H9 (cell line): ENCODE measurements at places on chromosomes 7 and 10. TPM values are rescaled to one million over a fixed set of nuclear protein-coding genes. Genes with fewer than 3 reads are reported as not detected.

DNA sequence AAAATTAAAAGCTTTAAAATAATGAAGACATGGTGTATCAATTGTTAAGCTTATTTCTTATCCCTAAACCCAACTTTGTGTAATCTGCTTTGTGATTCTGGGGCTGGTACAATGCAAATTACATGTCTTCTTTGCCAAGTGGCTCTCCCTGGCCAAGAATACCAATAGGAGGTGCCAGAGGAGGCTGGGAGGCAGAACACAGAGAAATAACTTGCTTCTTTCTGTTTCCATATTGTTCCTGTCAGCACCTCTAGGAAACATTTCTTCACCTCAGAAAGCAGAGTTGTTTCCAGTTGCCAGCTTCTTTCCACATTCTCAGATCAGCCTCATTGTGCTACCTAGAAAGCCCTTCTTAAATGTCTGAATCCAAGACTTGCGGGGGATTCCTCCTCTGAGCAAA, 174.4 kb downstream of the MDFIC start:
- H3K27me3 ChIP-seq: no peaks in the 10 kb centered on the region
- H3K27ac ChIP-seq: no peak overlapping the region
- no peak for DNase-seq
- H3K4me1 ChIP-seq: no peaks in the 10 kb centered on the region
- H3K36me3 ChIP-seq: no peaks in the 10 kb centered on the region

GRCh38 chr7:138126928-138127327, 50.7 kb downstream of the AKR1D1 start:
- no peak for DNase-seq
- H3K27ac ChIP-seq: no peak overlapping the region
- peaks cover 2% of the 10 kb centered on the region; the same call in 1 of the 2 replicates for H3K4me1 ChIP-seq
- H3K4me3 ChIP-seq: no peak overlapping the region

GRCh38 chr7:29192811-29193210, 1.8 kb upstream of the CHN2 start:
- no peaks in the 10 kb centered on the region for H3K36me3 ChIP-seq
- peaks cover 29% of the 10 kb centered on the region; the same call in 1 of the 2 replicates for H3K27me3 ChIP-seq
- no peak overlapping the region for H3K4me3 ChIP-seq
- DNase-seq: no peak

NPFFR1 gene
- not detected in 2 replicates for total RNA-seq

GRCh38 chr10:113232928-113233511, 283.0 kb downstream of the TCF7L2 start:
- H3K4me1 ChIP-seq: no peaks in the 10 kb centered on the region
- H3K27ac ChIP-seq: no peak overlapping the region
- DNase-seq: no peak
- H3K27me3 ChIP-seq: no peaks in the 10 kb centered on the region
- no peaks in the 10 kb centered on the region for H3K36me3 ChIP-seq

- H3K27ac ChIP-seq: no peak overlapping the region
- DNase-seq: peak; percentile 55
- peaks cover 7% of the 10 kb centered on the region; the same call in 1 of the 2 replicates for H3K4me1 ChIP-seq
- H3K4me3 ChIP-seq: peak overlapping the region; percentile 63
These were observed 1.8 kb upstream of the GAD2 start for GRCh38 chr10:26214551-26215395.

DIP2C gene
- 7.6 and 7.9 TPM in 2 replicates for total RNA-seq

DNA sequence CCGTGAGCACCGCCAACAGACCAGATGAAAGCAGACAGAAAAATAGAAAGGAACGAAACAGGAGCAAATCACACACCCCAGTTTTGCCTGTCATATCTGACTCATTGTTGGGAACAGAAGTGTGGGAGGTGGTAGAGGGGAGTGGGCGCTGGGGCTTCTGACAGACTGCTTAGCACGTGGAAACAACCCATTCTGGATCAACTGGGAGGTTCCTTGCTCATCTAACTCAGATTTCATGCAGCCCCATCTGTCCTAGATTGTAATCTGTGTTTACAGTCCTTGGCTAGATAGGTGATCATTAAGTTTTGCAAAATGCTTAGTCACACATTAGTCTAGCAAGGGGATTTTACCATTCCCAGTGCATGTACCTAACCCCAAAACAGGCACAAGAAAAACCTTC, 154.1 kb downstream of the NRP1 start:
- peaks cover 2% of the 10 kb centered on the region; the same call in 1 of the 2 replicates for H3K4me1 ChIP-seq
- H3K4me3 ChIP-seq: no peak overlapping the region
- no peak for DNase-seq
- H3K27ac ChIP-seq: no peak overlapping the region
- H3K36me3 ChIP-seq: no peaks in the 10 kb centered on the region

DNA sequence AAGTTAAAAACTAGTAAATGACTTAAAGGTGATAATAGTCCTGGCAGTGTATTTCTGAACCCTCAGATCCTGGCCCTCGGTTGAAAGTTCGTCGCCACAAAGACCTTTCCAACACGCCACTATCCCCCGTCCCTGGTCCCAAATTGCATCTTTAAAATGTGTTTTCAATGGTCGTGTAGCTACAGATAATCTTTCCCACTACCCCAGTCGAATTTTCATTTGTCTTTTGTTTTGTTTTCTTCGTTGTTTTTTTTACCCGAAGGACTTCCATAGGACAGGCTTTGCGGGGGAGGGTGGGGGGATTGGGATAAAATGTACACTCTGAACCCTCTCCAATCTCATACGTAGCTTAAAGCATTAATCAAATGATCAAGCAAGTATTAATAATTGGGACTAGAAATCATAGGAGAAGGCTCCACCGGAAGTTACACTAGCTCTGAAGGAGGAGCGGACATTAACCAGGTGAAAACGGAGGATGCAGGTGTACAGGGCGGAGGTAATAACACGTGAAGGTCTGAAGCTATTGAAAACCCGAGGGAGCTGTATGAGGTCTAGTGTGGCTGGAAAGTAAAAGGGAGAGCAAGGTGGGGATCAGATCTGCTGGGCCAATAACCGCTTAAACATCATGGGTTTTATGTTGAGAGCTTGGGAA, 32.8 kb upstream of the PHF14 start:
- peaks cover 5% of the 10 kb centered on the region; the same call in 1 of the 2 replicates for H3K4me1 ChIP-seq
- no peak for DNase-seq
- H3K36me3 ChIP-seq: peaks cover 30% of the 10 kb centered on the region
- H3K27me3 ChIP-seq: no peaks in the 10 kb centered on the region

CHAT gene
- not detected in 2 replicates for total RNA-seq

DNA sequence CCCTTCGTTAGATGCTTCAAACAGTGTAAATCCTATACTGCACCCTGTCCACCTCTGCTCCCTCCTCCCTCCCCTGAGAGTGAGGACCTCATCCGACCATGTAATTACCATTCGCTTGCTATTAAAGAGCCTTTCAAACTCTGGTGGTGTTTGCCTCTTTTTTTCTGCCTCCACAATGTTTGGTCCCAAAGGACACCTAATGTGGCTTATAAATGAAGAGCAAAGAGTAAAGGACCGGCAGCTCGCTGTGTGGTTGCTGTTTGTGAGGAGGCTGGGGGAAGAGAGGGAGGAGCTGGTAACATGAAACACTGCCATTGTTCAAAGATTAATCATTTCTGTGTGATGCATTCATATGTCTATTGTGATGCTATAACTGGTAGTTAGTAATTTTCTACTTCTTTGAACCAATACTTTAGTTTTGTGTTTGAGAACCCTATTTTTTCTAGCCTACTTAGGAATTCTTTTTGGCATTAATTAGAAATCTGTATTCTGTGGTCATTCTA, 27.9 kb downstream of the MTURN start:
- H3K36me3 ChIP-seq: no peaks in the 10 kb centered on the region
- H3K27ac ChIP-seq: no peak overlapping the region
- peak overlapping the region; percentile 63; the same call in 2 of the 3 replicates for H3K4me3 ChIP-seq
- no peak for DNase-seq
- no peaks in the 10 kb centered on the region; the same call in 1 of the 2 replicates for H3K27me3 ChIP-seq
- peaks cover 12% of the 10 kb centered on the region for H3K4me1 ChIP-seq

GRCh38 chr7:65980478-65981250, 1.3 kb downstream of the GUSB start:
- no peak overlapping the region for H3K27ac ChIP-seq
- peak overlapping the region; percentile 82 for H3K4me3 ChIP-seq
- H3K4me1 ChIP-seq: no peaks in the 10 kb centered on the region
- no peak for DNase-seq
- H3K27me3 ChIP-seq: no peaks in the 10 kb centered on the region

DNA sequence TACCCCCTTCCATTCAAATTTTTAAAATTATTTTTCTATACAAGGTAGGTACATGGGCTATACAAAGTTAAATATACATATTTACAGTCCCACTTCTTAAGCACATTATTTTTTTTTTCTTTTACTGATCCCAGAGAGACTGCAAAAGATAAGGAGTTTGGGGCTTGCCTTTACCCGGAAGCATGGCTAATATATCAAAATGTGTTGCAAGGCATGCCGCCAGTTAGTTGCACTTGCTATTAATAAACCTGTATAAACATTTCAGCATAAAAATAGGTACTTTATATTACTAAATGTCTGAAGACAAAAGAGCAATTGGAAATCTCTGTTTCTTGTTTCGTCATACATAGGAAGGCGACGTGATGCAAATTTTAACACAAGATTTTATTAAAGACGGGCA, 21.5 kb upstream of the PDLIM1 start:
- H3K27me3 ChIP-seq: no peaks in the 10 kb centered on the region
- H3K4me3 ChIP-seq: no peak overlapping the region
- DNase-seq: no peak
- H3K27ac ChIP-seq: no peak overlapping the region
- peaks cover 19% of the 10 kb centered on the region for H3K4me1 ChIP-seq
- H3K36me3 ChIP-seq: peaks cover 4% of the 10 kb centered on the region; the same call in 1 of the 2 replicates

- no peak overlapping the region for H3K4me3 ChIP-seq
- no peaks in the 10 kb centered on the region for H3K4me1 ChIP-seq
- H3K36me3 ChIP-seq: no peaks in the 10 kb centered on the region
- no peaks in the 10 kb centered on the region for H3K27me3 ChIP-seq
- H3K27ac ChIP-seq: no peak overlapping the region
These were observed 481.0 kb downstream of the TNS3 start for GRCh38 chr7:47100817-47101435.

CCDC136 gene
- total RNA-seq: 28.7 and 31.1 TPM in 2 replicates

GRCh38 chr10:79192677-79193003, 123.9 kb downstream of the ZMIZ1 start:
- peaks cover 3% of the 10 kb centered on the region; the same call in 1 of the 2 replicates for H3K4me1 ChIP-seq
- no peak overlapping the region for H3K27ac ChIP-seq
- H3K27me3 ChIP-seq: no peaks in the 10 kb centered on the region
- DNase-seq: no peak
- H3K4me3 ChIP-seq: no peak overlapping the region

SORCS1 gene
- total RNA-seq: 1.3 and 1.7 TPM in 2 replicates

DNA sequence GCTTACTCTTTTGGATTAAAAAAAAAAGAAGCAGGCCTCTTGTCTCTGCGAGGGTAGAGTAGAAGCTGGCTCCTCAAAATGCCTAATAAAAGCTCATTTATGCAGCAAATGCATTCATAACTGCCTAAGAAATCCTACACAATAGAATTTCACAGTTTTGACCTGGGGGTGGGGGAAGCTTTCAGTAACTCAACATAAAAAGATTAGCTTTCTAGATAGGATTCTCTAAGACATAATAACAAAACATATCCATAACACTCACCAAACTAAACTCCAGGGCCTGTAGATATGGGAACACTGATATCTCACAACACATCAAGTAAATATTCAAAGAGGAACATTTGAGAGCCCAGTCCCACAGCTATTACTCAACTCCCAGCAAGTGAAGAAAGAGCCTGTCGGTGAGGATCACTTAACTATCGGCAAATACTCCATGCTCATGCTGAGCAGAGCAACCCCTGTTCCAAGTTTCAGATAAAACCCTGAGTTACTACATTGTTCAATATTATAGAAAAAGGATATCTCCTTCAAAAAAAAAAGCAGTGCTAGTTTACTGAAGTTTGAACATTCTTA, 88.1 kb downstream of the COBL start:
- no peak for DNase-seq
- no peak overlapping the region for H3K27ac ChIP-seq
- no peaks in the 10 kb centered on the region for H3K36me3 ChIP-seq

GNAI1 gene
- total RNA-seq: 14.1 and 14.8 TPM in 2 replicates

SCD gene
- total RNA-seq: 354 TPM in 2 replicates

PDE1C gene
- 0.17 and 0.31 TPM in 2 replicates for total RNA-seq

DNA sequence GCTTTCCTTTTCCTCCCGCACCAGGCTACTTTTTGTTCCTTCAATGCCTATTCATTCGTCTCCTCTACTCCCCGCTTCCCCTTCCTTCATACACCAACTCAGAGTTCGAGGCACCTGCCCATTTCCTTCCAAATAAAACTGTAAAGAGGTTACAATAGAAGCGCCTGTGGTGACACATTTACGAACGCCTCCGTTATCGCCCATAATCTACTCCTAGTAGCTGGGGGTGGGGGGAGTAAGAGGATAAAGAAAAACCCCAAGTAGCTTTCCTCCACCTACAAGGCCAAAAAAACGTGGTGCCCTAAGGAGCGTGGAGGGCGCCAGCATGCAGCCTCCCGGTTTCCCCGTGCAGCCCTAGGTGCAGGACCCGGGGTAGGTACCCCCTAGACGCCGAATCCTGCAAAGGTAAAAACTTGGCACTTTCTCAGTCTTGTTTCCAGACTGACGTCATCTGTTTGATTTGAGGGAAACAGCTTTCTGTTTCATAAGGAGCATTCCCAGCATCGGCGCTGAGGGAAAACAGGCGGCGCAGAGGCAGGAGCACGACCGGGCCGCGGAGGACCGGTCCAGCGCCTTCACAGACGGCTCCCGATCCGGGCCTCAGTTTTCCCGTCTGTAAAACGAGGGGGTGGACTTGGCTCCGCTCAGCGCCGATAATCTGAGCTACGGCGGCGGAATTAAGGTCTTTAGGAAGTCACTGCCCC, 922 bp downstream of the PPA1 start:
- no peaks in the 10 kb centered on the region for H3K4me1 ChIP-seq
- H3K27me3 ChIP-seq: no peaks in the 10 kb centered on the region
- peak overlapping the region; percentile 86 for H3K4me3 ChIP-seq
- no peak overlapping the region for H3K27ac ChIP-seq
- DNase-seq: no peak
- peaks cover 28% of the 10 kb centered on the region for H3K36me3 ChIP-seq

- no peaks in the 10 kb centered on the region for H3K27me3 ChIP-seq
- H3K27ac ChIP-seq: no peak overlapping the region
- no peak for DNase-seq
- H3K36me3 ChIP-seq: peaks cover 40% of the 10 kb centered on the region
- no peak overlapping the region for H3K4me3 ChIP-seq
- H3K4me1 ChIP-seq: no peaks in the 10 kb centered on the region; the same call in 1 of the 2 replicates
These were observed 40.7 kb downstream of the RALA start for GRCh38 chr7:39664057-39664456.

DNA sequence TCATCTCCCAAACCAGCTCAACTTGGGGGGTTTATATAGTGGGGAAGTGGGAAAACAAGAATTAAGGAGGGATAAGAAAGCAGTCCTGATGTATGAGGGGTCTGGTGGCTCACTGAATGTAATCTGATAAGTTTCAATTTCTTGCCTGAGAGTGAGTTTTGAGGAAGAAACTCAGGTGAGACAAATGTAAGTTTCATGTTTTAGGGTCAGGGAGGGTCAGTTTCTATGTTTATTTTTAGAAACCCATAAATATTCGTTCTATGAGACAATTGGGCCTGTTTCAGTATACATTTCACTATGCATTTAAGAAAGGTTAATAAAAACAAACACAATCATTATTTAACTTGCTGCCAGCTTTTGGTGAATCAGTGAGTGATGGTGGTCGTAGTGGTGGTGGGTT, 128.0 kb upstream of the MBL2 start:
- no peak overlapping the region for H3K27ac ChIP-seq
- peaks cover 16% of the 10 kb centered on the region for H3K36me3 ChIP-seq
- H3K4me3 ChIP-seq: no peak overlapping the region
- H3K4me1 ChIP-seq: no peaks in the 10 kb centered on the region; the same call in 1 of the 2 replicates
- DNase-seq: no peak

GRCh38 chr10:69786791-69787190, 14.9 kb upstream of the COL13A1 start:
- H3K4me3 ChIP-seq: no peak overlapping the region
- no peaks in the 10 kb centered on the region for H3K4me1 ChIP-seq
- H3K27me3 ChIP-seq: no peaks in the 10 kb centered on the region; the same call in 1 of the 2 replicates
- DNase-seq: no peak
- no peaks in the 10 kb centered on the region for H3K36me3 ChIP-seq
